ENCODE measurements at places on chromosomes 11 and 22. TPM values are rescaled to one million over a fixed set of nuclear protein-coding genes. Genes with fewer than 3 reads are reported as not detected.

SLC37A4 gene
- total RNA-seq = 35.1 TPM

GRCh38 chr22:32130464-32130863 lies 28.6 kb downstream of the C22orf42 start:
- DNase-seq = no peak

DNA sequence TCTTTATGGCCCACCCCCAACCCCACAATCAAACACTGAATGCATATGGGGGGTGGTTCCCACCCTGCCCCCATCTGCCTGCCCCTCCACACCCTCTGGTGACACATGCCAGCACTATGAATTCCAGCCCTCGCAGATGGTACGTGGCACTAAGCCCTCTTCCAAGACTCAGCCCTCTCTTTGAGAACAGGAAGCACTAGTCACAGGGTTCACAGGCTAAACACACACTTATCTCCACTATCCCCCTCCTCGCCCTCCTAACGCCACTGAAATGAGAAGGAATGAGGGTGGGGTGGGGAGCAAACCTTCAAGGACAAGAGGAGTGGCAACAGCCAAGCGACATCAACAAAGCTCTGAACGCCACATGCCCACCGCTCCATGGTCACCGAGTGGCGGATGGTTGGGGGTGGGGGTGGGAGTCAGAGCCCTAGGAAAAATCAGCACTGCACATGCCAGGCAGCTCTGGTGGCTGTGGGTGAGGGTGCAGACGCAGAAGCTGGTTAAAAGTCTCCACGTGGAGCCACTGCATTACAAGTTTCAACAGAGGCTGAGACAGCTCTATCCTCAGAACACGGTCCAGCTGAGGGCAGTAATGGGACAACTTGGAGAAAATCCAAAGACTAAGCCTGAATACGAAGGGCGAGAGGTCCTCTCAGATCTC lies 33.6 kb downstream of the TMEM184B start:
- DNase-seq = no peak

DNA sequence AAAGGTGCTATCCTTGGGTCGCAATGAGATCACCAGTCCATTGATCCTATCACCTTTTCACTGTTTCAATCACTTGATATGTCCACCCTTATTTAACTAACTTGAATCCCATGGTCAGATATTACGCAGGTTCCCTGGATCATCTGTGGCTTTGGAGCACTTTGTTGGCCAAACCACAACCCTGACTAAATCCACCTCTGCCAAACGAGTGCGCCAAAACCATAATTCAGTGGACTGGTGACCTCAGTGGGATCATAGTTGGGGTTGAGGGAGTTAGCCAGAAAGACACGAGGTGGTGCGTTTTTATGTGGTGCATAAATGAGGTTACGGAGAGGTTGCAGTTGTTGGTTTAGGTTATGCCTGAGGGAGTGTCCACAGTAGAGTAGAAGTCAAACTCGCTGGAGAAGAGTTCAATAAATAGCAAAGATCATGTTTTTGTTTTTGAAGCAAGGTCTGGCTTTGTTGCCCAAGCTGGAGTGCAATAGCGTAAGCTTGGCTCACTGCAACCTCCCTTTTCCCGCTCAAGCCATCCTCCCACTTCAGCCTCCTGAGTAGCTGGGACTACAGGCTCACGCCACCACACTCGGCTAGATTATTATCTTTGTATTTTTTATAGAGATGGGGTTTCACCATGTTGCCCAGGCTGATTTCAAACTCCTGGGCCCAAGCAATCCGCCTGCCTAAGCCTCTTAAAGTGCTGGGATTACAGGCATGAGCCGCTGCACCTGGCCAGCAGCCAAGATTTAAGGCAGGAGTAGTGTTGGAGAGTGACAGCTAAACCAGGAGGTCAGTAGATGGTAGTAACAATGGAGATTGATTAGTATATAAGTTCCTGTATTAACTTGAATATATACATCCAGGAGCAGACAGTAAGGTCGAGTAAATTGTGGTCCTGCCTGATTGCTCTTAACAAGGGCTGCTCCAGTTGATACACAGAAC lies 4.5 kb downstream of the FOXR1 start:
- DNase-seq = no peak

GDPD4 gene
- total RNA-seq = not detected

DNA sequence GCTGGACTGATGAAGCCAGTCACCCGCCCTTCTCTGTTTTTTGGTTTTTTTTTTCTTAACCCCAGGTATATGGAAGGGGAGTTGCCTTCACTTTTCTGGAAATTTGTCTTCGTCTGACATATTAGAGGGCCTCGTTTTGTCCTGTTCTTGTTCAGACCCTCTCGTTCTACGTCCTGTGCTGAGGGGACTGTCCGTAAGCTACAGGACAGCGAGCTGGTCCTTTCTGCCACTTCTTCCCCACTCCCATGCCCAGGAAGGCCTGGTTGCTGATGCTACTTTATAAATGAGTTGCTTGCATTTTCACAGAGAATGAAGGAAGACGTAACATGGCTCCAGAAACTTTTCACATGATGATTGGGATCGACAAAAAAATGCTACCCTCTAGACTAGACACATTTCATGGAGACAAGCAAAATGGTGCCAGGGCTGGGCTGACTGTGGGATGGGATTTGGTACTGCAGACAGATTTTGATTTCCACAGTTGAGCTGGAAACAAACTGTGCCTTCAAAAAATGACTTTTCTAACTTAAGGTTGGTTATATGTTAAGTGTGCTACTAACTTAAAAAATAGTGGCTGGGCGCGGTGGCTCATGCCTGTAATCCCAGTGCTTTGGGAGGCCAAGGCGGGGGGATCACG lies 27.2 kb upstream of the CRKL start:
- no peak for DNase-seq

DNA sequence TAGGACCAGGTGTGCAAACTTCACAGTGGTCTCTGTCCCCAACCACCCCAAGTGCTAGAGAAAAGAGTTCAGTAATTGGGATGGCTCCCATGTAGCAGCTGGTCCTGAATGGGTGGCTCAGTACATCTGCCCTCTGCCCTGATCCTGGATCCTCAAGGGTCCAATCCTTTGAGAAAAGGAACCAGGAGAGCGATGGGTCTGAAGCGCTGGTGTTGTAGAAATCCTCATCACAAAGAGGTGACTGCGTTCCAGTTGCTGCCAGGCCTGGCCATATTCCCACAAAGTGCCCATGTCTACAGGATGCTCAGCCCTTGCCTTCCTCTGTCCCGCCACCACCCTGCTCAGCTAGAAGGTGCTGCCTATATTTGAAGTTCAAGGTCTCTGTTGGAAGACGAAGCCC lies 6.2 kb upstream of the C22orf39 start:
- no peak for DNase-seq

DNA sequence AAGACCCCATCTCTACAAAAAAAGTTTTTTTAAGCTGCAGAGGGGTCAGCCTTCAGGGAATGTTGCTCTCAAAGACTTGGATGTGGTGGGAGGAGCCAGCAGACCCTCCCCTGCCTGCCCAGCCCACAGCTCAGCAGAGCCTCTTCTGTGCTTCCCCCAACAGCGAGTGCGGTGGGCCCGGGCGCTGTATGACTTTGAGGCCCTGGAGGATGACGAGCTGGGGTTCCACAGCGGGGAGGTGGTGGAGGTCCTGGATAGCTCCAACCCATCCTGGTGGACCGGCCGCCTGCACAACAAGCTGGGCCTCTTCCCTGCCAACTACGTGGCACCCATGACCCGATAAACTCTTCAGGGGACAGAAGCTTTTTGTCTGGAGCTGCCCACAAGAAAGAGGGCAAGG lies 10.5 kb downstream of the TMA7B start:
- no peak for DNase-seq

DNA sequence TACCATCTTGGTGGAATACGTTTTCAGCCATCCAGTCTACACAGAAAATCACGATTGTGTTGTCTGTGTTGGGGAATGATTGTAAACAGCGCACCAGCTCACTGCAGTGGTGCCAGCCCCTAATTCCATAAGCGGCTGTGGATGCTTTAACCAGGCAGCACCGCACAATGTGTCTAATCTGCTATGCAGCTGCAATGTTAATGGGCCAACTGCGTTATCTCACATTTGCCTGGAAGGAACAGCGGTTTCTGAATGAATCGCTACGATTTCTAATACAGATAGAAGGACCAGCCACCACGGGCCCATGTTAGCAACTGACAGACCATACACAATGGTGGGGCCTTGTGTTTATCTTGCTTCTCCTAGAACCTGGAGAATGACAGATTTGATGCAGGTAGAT lies 384.5 kb upstream of the KIRREL3 start:
- DNase-seq = no peak

- peak; percentile 87 for DNase-seq
These were observed 9.1 kb downstream of the LMF2 start for GRCh38 chr22:50498322-50498890.

SLC22A12 gene
- total RNA-seq = not detected

OR5J2 gene
- total RNA-seq = not detected

DNA sequence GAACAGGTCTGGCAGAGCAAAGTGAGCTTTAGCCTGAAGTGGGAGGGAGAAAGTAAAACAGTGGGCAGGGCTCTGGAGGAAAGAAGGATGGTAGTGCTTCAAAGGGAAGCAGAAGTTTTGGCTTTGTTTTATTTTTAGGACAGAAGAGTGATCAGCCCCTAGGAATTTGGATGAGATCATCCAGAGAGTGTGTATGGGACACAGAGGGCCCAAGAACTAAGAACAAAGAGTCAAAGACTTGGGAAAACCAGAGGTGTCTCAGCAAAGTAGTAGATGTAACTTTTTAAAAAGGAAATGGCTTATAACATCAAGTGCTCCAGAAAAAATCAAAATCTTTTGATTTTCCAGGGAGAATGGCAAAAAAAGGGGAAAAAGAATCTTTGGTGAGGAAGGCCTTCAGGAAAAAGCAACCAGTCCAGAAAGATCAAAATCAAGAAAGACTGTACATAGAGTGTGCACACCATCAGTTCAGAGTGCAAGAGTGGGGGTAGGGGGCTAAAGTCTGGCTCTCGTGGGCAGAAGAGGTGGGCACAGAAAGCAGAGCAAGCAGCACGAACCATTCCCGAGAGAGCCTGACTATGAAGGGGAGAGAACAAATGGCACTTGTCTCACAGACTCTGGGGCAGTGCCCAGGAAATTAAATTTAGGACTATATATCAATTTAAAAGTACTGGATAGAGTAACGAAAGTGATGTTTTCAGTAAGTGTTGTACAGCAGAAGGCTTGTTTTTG lies 30.0 kb downstream of the MAPK1 start:
- DNase-seq = peak; percentile 23

NUCB2 gene
- 27.9 TPM for total RNA-seq

- DNase-seq = no peak
These were observed 29.4 kb upstream of the TTC36 start for GRCh38 chr11:118497831-118498230.

KCTD14 gene
- 21.6 TPM for total RNA-seq

RFPL2 gene
- 0.19 TPM for total RNA-seq

GRAP2 gene
- not detected for total RNA-seq

DNA sequence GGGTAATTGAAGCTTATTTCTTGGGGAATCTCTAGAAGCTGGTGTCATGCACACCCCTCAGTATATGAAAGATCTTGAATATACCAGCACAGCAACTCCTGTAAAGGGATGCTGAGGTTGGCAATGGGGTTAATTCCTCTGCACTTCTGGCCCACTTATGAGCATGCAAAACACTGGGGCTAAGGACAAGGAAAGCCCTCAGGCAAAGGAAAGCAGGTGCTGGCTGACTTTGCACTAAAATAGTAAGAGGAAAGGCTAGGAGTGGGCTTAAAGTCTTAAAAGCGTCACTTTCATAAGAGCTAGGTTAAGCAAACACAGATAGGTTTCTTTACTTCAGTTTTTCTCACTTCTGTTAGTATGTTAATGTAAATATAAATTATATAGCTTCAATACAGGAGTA lies 572.6 kb upstream of the LUZP2 start:
- DNase-seq = no peak

OR52M1 gene
- not detected for total RNA-seq

C11orf16 gene
- not detected for total RNA-seq

GRCh38 chr11:43555816-43556611 lies 124.5 kb upstream of the HSD17B12 start:
- no peak for DNase-seq

DNA sequence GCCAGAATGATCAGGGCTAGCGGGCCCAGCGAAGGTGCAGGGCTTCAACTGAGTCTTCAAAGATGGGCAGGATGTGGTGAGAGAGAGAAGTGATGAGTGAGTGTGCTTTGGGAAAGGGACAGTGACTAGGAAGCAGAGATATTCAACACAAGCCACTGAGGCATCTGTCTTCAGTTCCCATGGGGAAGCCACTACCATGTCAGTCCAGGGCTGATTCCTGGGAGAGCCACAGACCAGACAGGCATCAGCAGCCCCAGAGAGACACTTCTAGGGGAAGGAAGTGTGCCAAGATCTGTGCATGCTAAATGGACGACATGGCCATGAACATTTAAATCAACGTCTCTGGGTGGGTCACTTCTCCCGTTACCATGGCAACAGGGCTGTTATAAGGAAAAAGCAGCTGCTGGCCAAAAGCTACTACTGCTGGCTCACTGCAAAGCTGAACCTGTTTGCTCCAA lies 28.5 kb downstream of the P4HA3 start:
- no peak for DNase-seq

DNA sequence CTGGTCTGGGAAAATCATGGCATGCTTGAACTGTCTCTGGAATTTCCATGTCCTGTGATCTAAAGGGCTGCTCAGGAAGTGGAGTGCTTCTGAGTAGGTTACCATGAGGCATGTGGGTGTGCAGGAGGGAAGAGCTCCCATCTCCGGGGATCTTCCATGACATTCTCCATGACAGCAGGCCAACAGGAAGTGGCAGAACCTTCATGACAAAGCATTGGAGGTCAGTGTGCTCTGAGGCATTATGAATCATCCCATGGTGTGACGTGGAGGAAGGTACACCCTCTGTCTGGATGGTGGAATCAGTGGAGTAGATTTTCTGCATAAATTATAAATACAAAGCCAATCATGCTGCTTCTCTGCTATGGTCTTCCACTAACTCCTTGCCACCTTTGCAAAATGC lies 139.6 kb upstream of the E2F8 start:
- no peak for DNase-seq

MYO18B gene
- 0.67 TPM for total RNA-seq

DNA sequence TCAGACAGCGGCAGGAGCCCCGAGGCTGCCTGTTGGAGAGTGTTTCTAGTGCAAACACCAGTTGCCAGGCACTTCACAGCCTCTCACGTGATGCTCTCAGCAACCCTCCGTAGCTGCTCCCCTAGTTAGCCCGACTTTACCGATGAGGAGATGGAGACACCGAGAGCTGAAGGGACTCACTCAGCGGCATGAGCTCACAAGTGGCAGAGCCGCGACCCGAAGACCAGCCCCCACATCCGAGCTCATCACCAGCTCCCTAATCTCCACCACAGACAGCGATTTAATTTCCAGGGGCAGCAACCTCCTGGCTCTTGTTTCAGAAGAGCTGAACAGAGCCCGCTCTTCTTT lies 28.7 kb upstream of the RTL6 start:
- DNase-seq = no peak

DNA sequence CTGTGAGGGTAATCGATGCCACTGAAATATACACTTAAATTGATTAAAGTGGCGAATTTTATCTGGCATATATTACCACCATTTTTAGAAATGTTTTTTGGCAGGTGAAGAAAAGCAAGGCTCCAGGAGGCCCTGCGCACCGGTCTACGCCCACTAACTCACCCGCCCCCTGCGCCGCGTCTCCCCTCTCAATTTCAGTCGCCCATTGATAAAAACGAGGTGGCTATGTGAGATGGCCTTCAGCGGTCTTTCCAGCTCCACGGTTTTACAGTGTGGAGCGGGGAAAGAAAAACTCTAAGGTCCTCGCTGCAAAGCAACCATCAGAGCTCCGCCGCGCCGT lies 602 bp upstream of the AQP11 start:
- no peak for DNase-seq
